ENCODE measurements at places on chromosomes 2 and 18. TPM values are rescaled to one million over a fixed set of nuclear protein-coding genes. Genes with fewer than 3 reads are reported as not detected.
A peak's percentile ranks its signal among the peaks of the same experiment; 100 is the strongest.

DNA sequence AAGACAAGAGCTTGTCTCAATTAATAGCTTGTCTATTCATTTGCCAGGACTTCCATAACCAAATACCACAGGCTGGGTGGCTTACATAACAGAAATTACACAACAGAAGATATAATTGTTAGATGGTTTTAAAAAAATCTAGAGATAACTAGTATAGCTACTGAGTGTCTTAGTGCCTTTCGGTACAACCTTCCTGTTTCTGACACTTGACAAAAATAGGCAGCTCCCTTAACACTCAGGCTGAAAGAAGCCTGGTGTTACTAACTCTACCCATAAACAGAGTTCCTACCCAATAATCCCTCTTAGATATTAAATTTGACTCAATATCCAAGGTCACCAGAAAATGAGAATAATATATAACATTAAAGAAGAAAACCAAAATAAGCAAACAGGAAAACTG, 129.7 kb downstream of the BARD1 start:
- DNase-seq: no peak

DNA sequence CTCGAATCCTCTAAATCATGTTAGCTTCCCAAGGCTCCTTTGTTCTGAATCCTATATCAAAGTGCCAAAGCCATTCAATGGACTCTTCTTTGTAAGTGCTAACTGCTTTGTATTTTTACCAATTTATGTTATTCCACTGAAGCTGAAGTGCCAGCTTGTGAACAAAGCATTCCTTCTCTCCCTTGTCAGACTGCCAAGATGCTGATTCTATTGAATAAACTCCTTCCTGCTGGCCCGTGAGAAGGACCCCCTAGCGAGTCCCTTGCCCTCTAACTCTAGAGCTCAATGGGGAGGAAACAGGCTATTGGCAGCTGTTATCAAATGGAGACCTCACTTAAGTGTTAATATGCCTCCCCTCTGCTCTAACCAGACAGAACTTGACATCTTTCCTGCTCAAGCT, 1097.9 kb upstream of the CNTNAP5 start:
- no peak for DNase-seq

DNA sequence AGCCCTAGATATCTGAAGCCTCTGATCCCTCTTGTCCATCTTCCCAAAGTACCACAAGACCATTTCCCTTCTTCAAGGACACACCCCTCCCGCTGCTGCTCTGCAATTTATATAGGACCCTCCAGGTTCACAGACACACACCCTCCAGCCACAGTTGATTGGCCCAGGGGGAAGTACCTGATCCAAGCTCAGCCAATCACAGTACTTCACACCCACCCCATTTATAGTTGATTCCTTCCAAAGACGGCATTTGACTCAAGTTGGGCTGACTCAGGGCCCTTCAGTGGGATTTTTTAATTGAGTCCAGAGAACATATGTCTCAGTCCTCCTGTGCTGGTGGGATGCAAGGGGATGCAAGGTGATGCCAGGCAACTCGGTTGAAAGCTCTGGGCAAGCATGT, 59.2 kb downstream of the GYPC start:
- no peak for DNase-seq

DNA sequence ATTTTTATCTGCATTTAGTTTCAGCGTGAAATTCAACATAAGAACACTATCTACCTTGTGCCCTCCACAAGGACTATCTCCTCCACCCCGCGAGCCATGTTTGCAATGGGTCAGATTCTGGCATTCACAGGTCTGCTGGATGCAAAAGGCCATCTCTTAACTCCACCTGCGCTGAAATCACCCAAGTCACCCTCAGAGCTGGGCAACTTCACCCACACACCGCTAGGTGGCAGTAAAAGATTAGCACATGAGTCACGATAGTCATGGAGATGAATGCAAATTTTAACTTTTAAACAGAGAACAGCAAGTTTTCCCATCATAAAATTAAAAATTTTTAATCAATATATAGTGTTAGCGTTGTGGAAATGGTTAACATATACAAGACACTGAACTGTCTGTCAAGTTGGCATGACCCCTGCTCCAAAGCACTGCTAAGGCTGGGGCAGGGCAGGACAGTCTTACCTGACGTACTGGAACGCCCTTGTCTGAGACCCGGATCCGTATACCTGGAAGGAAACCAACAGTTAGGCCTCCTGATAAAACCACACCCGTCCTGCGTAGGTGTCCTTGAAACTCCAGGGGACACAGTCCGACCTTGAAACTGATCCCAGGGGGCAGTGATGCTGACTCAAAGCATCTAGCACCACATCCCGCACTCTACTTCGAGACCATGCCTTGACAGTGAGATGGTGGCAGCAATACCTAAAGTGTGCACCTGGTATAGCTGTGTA, 89.6 kb downstream of the UXS1 start:
- peak; percentile 42 for DNase-seq

DNA sequence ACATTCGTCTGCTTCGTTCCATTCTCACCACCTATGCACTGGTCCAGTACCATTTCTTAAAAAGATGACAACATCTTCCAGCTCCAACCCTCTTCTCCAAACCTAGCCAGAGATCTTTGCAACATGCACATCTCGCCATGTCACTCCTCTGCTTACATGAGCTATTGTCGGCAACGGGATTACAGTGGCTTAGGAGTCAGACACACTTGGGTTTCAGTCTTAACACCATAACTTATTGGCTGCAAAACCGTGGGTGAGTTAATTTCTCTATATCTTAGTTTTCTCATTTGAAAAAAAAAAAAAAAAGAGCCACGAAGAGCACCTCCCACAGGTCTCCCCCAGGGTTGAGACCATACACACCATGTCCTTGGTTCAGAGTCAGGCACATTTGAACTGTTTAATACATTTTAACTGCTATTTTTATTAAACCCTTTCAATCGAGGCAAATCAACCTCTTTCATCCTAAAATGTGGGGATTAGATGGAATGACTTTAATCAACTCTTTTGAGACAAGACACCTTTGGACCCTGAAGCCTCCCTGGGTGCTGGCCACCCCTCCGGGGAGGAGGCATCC, 889 bp downstream of the ANKRD29 start:
- DNase-seq: no peak

- DNase-seq: no peak
Observed at GRCh38 chr2:159045545-159046454, 77.4 kb downstream of the TANC1 start.

Gene MYCN
- total RNA-seq: 0.10 TPM

Gene CASP8
- 22.4 TPM for total RNA-seq

Gene RIT2
- total RNA-seq: not detected

All from foreskin keratinocyte (primary cell).